ENCODE measurements at places on chromosomes 5 and 9.

- no peak for DNase-seq
Measured at GRCh38 chr9:3477236-3477834, 48.5 kb downstream of the RFX3 start.

GRCh38 chr5:102638912-102639652, 116.0 kb upstream of the PAM start:
- DNase-seq: no peak

GRCh38 chr5:74977471-74977870, 74.9 kb downstream of the GCNT4 start:
- DNase-seq: no peak

GRCh38 chr9:121133104-121133816, 58.5 kb downstream of the CNTRL start:
- no peak for DNase-seq

- DNase-seq: no peak
Measured at GRCh38 chr5:108743319-108743718, 4.4 kb upstream of the FER start.

- DNase-seq: no peak
Measured at GRCh38 chr5:72623936-72624335, 116.7 kb upstream of the ZNF366 start.

- no peak for DNase-seq
Measured at GRCh38 chr5:156093024-156093423, 233.9 kb upstream of the SGCD start.

DNA sequence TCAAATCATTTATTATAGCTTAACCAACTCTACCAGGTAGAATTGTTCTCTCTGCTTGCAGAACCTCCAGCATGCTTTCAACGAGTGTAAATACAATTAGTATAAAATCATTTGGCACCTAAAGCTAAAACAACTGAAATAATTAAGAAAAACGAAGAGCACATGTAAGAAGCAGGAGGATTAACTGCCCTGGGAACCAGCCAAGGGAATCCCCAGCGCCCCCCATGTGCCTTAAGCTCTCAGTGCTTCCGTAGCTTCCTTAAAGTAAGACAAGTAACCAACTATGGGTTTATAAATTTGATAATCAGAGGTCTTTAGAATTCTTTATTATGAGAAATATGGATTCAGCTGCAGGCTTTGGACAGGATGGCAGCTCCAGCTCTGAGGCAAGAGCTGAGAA, 402.4 kb downstream of the RAB3C start:
- DNase-seq: no peak

- no peak for DNase-seq
Measured at GRCh38 chr5:171845040-171845630, 59.5 kb downstream of the SMIM23 start.

- DNase-seq: no peak
Measured at GRCh38 chr9:38019731-38020130, 49.3 kb downstream of the SHB start.

- DNase-seq: no peak
Measured at GRCh38 chr5:122137702-122138101, 8.4 kb downstream of the ZNF474 start.

GRCh38 chr5:91384671-91385430, 1.7 kb upstream of the ARRDC3 start:
- DNase-seq: no peak

GRCh38 chr9:109269081-109269480, 51.8 kb downstream of the EPB41L4B start:
- DNase-seq: no peak

DNA sequence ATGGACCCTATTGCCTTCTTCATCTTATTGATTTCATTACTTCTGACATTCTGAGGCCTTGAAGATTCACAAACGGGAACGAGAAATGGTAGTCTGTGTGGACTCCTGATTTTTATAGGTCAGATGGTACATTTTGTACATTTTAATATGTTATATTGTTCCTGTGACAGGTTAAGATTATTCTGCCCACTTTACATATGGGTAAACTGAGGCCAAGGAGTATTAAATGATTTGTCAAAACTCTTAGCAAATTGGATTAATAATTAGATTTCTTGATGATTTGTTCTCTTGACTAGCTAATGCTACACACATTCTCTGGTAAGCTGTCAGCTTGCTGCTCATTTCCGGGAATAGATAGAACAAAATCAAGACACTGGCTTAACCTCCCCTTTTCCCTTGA, 1.9 kb downstream of the FAM53C start:
- DNase-seq: no peak
